H1 (cell line): ENCODE measurements at places on chromosomes 16 and 17. TPM values are rescaled to one million over a fixed set of nuclear protein-coding genes. Genes with fewer than 3 reads are reported as not detected.
A peak's percentile ranks its signal among the peaks of the same experiment; 100 is the strongest.

DNA sequence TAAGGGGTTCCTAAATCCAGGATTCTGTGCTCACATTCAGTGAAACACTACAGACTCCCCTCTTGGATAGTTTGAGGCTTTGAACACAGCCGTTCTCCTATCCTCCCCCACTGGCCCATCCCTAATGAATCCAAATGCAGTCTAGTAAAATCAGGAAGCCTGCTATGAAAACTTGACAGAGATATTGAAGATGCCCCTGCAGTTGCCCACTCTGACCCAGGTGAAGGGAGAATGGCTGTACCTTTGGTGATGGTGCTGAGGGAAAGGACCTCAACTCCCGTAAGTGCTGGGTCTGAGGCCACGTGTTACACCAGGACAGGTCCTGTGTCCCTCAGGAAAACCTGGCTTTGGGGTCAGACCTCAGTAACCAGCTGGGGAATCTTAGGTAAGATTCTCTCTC, 54.4 kb downstream of the SF3B3 start:
- no peaks in the 10 kb centered on the region for H3K4me1 ChIP-seq
- no peak overlapping the region for H3K4me3 ChIP-seq
- no peak for DNase-seq
- H3K27me3 ChIP-seq = no peaks in the 10 kb centered on the region
- peaks cover 7% of the 10 kb centered on the region for H3K36me3 ChIP-seq

- H3K27me3 ChIP-seq = no peaks in the 10 kb centered on the region
- no peak overlapping the region for H3K27ac ChIP-seq
- H3K36me3 ChIP-seq = no peaks in the 10 kb centered on the region
- no peaks in the 10 kb centered on the region for H3K4me1 ChIP-seq
- no peak overlapping the region for H3K4me3 ChIP-seq
- DNase-seq = peak; percentile 6
Measured at GRCh38 chr17:55377671-55378275, 43.9 kb downstream of the MMD start.

DNA sequence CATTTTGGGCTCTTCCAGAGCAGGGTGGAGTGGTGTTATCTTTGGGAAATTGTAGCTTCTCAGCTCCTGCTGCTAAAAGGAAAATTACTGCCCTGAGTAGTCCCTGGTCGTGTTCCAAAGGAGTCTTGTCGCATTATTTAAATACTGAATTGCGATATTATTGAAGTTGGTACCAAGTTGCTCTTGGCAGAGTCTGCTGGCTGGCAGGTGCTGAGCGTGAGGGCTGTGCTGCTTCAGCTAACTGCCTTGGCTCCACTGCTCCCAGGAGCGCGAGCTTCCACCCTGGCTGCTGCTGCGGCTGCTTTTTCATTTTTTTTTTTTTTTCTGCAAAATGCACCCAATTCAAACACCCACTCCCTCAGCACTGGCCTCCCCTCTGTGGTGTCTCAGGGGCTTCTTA, 289.8 kb downstream of the MAF start:
- no peaks in the 10 kb centered on the region for H3K27me3 ChIP-seq
- no peak overlapping the region for H3K4me3 ChIP-seq
- DNase-seq = no peak
- no peaks in the 10 kb centered on the region for H3K36me3 ChIP-seq

DNA sequence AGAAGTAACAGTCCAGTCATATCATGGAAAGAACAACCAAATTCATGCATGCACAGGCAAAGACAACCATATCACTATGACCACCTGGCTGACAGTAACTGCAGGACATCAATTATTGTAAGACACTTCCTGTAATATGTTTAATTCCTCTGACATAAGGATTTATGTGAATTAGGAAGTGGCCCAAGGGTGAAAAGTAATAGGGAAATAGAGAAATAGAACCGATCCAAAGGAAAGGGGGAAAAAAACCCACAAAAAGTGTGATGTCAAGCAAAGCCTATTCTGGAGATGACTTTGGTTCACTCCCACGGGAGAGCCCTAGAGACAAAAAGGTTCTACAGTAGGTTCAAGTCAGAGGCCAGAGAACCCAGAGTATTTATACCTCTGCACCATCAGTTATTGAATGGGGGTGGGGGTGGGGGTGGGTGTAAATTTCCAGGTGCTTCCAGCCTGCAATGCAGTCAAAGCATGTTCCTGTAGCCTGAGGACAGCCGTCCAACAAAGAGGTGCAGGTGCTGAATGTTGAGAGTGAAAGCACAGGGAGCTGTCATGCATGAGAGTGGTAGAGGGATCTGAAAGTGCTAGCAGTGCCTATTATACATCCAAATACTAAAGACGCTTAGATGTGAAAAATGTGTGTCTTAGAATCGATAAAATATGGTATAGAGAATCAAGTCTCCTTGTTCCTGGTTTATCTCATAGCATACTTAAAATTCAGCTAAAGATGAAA, 95.6 kb upstream of the HLF start:
- no peaks in the 10 kb centered on the region for H3K4me1 ChIP-seq
- H3K27ac ChIP-seq = no peak overlapping the region
- H3K36me3 ChIP-seq = no peaks in the 10 kb centered on the region

- H3K36me3 ChIP-seq = no peaks in the 10 kb centered on the region
- no peak overlapping the region for H3K27ac ChIP-seq
- peaks cover 4% of the 10 kb centered on the region; the same call in 1 of the 2 replicates for H3K27me3 ChIP-seq
- DNase-seq = no peak
Measured at GRCh38 chr17:16283705-16284104, 66.7 kb downstream of the PIGL start.

FADS6 gene
- 2.5 and 2.6 TPM in 2 replicates for polyA plus RNA-seq

- H3K27ac ChIP-seq = no peak overlapping the region
- H3K36me3 ChIP-seq = no peaks in the 10 kb centered on the region
- no peak overlapping the region for H3K4me3 ChIP-seq
- DNase-seq = no peak
- H3K27me3 ChIP-seq = 0 out of 2 replicates have a peak, but pooled peaks cover 3% of the 10 kb centered on the region
- H3K4me1 ChIP-seq = no peaks in the 10 kb centered on the region
Measured at GRCh38 chr16:26688105-26688504, 378.6 kb upstream of the C16orf82 start.

GRCh38 chr17:40548982-40549685, 16.1 kb downstream of the CCR7 start:
- H3K36me3 ChIP-seq = no peaks in the 10 kb centered on the region
- H3K27me3 ChIP-seq = no peaks in the 10 kb centered on the region
- H3K4me3 ChIP-seq = no peak overlapping the region
- no peak for DNase-seq

ATP2A3 gene
- polyA plus RNA-seq = 18.4 and 28.7 TPM in 2 replicates

- H3K27me3 ChIP-seq = peaks cover 26% of the 10 kb centered on the region
- no peak for DNase-seq
- H3K4me1 ChIP-seq = peaks cover 6% of the 10 kb centered on the region
- no peak overlapping the region for H3K27ac ChIP-seq
- H3K36me3 ChIP-seq = peaks cover 8% of the 10 kb centered on the region; the same call in 1 of the 2 replicates
Measured at GRCh38 chr17:42783791-42784138, 3.4 kb downstream of the WNK4 start.

PRSS22 gene
- polyA plus RNA-seq = 4.0 and 5.8 TPM in 2 replicates

GRCh38 chr17:70006159-70006558, 68.9 kb upstream of the KCNJ16 start:
- no peaks in the 10 kb centered on the region for H3K36me3 ChIP-seq
- H3K27ac ChIP-seq = no peak overlapping the region
- H3K27me3 ChIP-seq = no peaks in the 10 kb centered on the region
- no peak overlapping the region for H3K4me3 ChIP-seq
- no peak for DNase-seq
- no peaks in the 10 kb centered on the region for H3K4me1 ChIP-seq

DNA sequence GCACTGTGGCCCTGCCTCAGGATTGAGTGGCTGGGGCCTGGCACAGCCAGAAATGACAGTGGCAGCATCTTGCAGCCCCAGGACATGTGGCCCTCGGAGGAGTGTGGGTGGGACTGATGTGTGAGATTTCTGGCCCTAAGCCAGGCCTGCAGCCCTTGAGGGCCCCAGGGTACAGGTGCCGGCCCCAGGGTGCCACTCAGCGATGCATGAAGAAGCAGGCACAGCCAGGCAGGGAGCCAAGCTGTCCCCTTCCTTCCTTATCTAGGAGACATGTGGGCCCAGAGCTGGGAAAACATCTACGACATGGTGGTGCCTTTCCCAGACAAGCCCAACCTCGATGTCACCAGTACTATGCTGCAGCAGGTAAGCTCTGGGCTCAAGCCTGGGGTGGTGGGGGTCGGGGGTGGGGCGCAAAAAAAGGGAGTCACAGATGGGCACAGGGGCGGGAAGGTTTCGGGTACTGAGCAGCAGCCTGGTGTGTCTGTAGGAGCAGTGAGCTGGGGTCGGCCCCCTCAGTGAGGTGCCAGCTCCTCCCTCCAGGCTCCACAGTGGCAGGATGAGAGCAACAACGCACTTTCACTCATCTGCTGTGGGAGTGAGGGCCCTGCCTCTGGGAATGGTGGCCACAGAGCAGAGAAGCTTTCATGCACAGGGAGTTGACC, 4.1 kb downstream of the ACE start:
- DNase-seq = no peak
- H3K4me1 ChIP-seq = peaks cover 13% of the 10 kb centered on the region
- peaks cover 17% of the 10 kb centered on the region for H3K27me3 ChIP-seq
- no peak overlapping the region for H3K4me3 ChIP-seq

PLEKHH3 gene
- polyA plus RNA-seq = 13.5 and 23.7 TPM in 2 replicates

GRCh38 chr16:27374221-27374803, 27.7 kb upstream of the IL21R start:
- no peak overlapping the region for H3K27ac ChIP-seq
- DNase-seq = no peak
- no peaks in the 10 kb centered on the region for H3K27me3 ChIP-seq
- no peaks in the 10 kb centered on the region for H3K36me3 ChIP-seq
- H3K4me1 ChIP-seq = peaks cover 2% of the 10 kb centered on the region

STH gene
- polyA plus RNA-seq = not detected in 2 replicates

- no peaks in the 10 kb centered on the region for H3K4me1 ChIP-seq
- no peaks in the 10 kb centered on the region; the same call in 1 of the 2 replicates for H3K36me3 ChIP-seq
- no peak overlapping the region for H3K4me3 ChIP-seq
Measured at GRCh38 chr17:78853926-78854394, 13.3 kb upstream of the USP36 start.
